ENCODE measurements at places on chromosomes 12 and 14. TPM values are rescaled to one million over a fixed set of nuclear protein-coding genes. Genes with fewer than 3 reads are reported as not detected.

PROX2 gene
- total RNA-seq = not detected

OR6C70 gene
- not detected for total RNA-seq

COX8C gene
- total RNA-seq = 0.67 TPM

SOX5 gene
- total RNA-seq = 2.2 TPM

IFT81 gene
- 6.4 TPM for total RNA-seq

- no peak for DNase-seq
These were observed 623.1 kb upstream of the LRFN5 start for GRCh38 chr14:40983604-40984003.

DNA sequence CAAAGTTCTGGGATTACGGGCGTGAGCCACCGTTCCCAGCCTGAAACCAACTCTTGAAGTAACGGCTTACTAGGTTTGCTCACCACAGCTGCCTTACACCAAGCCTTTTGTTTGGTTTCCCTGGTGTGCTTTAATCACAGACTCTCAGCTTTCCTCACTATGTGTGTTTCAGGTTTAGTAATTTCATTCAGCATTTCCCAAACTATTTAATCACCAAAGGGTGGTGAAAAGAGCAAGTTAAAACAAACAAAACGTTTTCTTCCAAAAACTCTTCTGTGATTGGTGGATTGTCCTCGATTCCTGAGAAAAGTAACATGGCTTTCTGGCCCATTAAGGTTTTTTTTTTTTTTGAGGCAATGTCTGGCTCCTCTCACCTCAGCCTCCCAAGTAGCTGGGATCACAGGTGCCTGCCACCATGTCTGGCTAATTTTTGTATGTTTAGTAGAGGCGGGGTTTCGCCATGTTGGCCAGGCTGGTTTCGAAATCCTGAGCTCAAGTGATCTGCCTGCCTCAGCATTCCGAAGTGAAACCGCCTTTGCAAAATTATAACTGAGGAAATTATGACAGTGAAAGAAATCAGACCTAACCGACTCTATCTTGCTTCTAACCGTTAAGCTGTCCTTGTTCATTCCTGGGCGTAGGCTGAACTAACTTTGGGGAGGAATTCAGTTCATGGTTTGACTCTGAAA, 1.5 kb upstream of the ZFYVE26 start:
- DNase-seq = no peak

DNA sequence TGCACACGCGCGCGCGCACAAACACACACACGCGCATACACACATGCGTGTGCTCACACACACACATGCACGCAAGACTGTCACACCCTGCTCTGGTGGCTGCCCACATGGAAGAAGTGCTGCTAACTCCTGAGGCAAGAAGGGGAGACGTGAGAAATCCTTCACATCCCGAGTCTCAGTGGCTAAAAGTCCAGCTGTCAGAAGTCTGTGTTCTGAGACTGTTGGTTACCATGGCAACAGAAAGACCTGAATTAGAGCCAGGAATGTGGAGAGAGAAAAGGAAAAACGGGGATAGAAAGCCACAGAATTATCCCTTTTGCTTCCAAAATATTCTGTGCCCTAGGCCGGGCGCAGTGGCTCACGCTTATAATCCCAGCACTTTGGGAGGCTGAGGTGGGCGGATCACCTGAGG, 71.2 kb downstream of the PPFIBP1 start:
- DNase-seq = no peak

PPM1H gene
- total RNA-seq = 4.0 TPM

DNA sequence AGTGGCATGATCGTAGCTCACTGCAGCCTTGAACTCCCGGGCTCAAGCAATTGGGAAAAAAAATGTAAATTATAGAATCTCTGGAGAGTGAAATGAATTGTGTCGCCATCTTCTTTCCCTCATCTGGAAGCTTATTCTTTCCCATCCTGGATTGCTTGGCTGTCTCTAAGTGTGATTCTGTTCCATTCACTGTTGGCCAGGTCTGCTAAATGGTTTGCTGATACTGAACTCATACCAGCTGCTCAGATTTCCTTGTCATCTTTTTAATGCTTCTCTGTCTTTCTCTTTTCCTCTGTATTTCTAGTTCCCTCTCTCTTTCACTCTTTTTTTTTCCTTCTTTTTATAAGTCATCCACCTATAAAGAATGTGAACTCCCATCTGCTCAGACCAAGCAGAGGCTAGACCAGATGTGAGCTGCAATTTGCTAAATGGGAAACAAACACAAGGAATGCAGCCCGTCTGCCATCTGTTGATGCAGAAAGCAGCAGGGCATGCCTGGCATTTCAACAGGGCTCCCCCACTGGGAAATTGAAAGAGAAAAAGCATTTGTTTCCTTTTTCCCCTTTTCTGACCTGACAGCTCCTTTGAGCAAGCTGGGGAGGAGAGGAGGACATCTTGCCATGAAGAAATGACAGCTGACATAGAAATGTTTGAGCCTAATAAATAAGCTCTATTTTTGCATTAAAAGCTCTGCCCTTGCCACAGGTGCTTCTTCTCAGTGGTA, 1823.6 kb upstream of the FLRT2 start:
- DNase-seq = no peak

DNA sequence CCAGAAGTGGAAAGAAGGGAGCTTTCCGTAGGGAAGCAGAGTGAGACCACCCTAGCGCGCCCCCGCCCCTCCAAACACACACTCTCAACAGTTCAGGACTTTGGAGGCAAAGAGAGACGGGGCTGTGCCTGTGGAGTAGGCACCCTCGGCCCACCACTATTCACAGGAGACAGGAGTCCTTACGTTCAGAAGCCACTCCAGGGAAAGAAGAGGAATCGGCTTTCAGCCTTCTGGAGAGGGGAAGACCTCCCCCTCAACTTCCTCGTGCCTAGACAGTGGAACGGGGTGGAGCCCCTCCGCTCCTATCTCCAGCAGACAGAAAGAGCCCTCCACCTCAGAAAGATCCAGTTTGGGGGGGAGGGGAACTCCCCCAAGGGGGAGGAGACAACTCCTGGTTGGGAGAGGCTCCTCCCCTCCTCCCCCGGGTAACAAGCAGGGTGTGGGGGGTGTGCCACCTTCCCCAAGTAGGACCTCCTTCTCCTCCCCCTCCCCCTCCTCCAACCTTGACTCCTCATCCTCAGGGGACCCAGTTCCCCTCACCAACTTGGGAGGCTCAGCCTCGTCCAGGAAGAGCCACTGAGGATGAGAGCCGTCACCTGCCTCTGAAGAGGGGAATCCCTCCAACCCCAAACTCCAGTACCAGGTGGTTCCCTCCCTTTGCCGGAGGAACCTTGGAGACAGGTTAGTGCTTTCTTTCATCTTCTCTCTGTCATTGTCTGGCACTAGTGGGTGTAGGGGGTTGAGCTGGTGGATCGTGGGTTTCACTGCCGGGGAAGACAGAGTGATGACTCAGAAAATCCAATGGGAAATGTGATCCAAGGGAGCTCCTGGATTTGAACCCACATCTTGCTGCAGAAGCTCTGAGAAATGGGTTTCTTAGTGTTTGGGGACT, 883 bp downstream of the FOXJ2 start:
- no peak for DNase-seq

DNA sequence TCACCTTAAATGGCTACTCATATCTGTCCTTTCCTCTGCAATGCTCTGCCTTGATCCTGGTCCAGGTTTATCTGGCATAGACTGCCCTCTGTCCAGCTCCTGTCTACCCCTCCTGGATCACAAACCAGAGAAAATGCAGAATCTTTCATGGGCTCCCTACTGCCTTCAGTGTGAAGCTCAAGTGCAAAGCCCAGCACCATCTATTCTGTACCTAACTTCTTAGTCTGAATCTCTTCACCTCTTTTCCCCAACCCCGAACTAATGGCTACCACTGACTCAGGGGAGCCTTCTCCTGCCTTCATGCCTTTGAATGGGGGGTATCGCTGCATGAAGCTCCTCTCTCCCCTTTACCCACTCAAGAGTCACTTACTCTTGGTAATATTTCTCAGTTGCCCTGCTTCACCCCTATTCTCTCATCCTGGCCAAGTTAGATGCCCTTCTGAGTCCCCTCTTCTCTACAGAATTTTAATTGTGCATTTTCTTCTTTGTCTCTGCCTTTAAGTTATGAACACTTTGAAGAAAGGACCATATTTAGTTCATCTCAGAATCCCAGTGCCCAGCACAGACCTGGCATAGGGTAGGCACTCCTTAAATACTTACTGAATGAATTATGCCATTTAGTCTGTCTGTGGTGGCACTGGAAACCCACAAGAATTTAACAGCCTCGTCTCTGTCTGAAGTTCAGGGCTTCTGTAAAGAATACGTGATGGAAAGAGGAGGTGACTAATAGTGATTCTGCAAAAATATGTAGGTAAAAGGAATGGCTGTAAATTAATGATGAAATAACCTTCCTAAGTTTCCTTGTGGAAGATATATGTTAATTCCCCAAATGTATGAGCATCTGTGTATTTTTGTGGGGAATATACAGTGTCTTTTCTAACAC, 191.3 kb upstream of the AMIGO2 start:
- no peak for DNase-seq

DNA sequence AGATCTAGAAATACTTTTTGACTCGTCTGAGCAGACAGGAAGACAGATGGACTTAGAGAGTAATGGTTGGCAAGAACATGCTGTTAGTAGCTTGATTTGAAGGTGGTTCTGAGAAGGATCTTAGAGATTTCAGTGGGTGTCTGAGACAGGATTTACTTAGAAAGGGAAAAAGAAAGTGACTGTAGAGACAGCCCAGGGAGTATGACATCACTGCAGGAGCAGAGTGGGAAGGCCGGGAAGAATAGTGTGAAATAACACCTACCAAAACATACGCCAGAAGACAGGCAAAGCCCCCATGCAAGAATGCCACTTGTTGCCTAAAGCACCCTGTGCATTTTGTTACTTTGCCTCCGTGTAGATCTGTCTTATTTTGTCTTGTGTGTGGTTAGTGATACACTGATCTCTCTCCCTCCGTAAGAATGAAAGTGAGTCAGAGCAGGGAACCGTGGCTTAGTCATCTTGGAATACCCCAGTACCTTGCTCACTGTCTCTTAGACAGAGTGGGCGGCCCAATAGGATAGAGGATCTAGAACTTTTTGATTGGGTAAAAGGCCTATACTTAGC, 161.3 kb upstream of the IFNG-AS1 start:
- DNase-seq = no peak

GALNT16 gene
- 25.8 TPM for total RNA-seq

GLIPR1L1 gene
- total RNA-seq = not detected

- DNase-seq = no peak
These were observed 572.6 kb upstream of the MDGA2 start for GRCh38 chr14:48247977-48248376.

BEGAIN gene
- total RNA-seq = 1.2 TPM

GRCh38 chr12:105852951-105853350, 285.8 kb downstream of the NUAK1 start:
- DNase-seq = no peak

SLC16A7 gene
- total RNA-seq = 90.1 TPM

GRCh38 chr12:107344035-107344808, 250.9 kb upstream of the CRY1 start:
- DNase-seq = no peak

DNA sequence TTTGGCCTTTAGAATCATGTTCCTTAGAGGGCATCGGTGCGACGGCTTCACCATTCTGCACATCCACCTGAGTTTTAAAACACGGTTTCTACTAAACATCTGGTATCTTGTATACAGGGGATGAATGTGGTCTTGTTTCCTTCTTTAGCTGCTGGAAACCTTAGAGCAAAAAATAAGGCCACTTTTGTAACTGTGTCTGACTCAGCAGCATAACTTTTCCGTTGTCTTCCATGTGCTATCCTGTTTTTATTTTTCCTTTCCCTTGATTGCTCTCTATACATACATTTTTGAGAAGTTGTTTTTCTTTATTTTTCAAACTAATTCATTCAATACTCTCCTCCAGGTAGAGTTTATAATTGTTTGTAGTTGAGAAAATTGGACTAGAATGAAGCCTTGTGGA, 108.8 kb upstream of the PCED1B start:
- DNase-seq = no peak

GRCh38 chr14:69268763-69269162, 8.8 kb downstream of the GALNT16 start:
- peak; percentile 63 for DNase-seq

TAS2R31 gene
- total RNA-seq = 2.1 TPM

DNA sequence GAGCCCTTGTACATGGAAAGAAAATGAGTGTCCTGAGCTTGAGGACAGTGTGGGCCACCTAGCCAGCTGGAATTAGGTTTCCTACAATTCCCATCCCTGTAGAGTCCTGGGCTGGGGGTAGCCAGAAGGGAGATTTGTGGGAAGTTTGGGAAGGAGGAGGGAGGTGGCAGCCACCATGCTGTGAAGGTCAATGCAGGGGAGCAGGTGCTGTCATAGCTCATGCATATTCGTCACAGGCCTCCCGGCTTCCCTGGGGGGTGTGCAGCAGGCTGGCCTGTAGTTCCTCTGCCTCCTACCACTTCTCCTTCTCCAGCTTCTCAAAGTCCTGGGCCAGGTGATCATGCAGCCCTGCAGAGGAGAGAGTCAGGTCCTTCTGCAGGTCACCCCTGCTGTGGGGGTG, 121.3 kb downstream of the TBX3 start:
- DNase-seq = peak; percentile 75

- no peak for DNase-seq
These were observed 20.7 kb downstream of the HAL start for GRCh38 chr12:95975491-95975890.

- peak; percentile 49 for DNase-seq
These were observed 37.1 kb downstream of the CYP46A1 start for GRCh38 chr14:99720941-99721791.

- DNase-seq = no peak
These were observed 59.9 kb downstream of the LIN7A start for GRCh38 chr12:80877721-80878265.

MYL2 gene
- total RNA-seq = 24,495 TPM

CLEC4A gene
- total RNA-seq = 0.35 TPM

DNA sequence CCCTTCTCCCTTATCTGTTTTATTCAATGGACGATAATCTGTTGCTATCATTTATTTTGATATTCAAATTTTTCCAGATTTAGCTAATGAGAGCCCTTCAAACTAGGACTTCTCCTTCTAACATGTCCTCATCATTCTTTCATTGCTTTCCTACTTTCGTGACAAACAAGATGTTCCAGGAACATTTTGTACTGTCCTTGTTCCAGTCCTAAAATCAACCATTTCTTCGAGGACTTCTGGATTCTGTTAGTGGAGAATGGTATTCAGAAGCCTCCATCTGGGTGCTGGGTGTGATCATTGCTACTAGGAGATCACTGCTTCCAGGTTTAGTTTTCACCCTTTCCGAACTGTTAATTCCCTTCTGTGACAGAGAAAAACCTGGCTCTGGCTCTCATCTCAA, 29.5 kb upstream of the FBXO34 start:
- DNase-seq = no peak

DNA sequence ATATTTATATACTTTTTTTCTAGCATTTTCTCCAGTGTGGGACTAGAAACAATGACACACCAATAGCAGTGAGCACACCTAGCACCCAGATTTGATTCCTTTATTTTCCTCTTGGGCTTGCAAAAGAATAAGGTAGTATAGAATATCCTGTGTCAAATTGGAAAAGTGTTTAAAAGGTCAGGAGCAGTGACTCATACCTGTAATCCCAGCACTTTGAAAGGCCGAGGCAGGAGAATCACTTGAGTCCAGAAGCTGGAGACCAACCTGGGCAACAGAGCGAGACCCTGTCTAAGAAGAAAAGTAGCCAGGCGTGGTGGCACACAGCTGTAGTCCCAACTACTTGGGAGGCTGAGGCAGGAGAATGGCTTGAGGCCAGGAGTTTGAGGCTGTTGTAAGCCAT, 53.8 kb upstream of the SGPP1 start:
- DNase-seq = no peak

Data from cardiac septum (tissue), 1 donor.